ENCODE measurements at places on chromosomes 4 and X. TPM values are rescaled to one million over a fixed set of nuclear protein-coding genes. Genes with fewer than 3 reads are reported as not detected.

DNA sequence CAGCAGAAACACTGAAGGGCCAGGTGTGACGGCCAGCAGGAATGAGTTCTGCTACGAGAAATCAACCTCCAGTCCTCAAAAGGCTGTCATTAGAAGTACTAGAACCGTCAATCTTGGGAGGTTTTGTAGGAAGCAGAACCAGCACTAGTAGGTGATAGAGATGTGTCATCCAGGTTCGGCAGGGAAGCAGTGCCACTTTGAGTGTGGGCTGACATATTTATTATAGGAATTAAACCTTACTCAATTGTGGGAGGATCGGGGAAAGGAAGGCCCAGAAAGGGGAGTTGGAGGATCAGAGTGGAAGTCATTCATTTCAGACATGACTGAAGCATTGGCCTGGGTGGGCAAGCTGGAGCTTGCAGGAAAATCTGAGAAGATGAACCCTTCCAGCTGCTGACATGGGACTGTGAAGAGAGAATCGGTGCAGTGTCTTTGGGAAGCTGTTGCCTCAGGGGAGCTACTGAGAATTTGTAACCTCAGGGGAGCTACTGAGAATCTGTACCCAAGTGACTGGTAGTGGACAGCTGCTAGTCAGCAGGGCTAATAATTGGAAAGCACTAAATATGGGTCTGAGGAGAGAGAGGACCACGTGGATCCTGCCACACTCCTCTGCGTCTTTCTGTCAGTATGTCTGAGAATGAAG is 177.4 kb downstream of the SPRY1 start:
- DNase-seq = no peak

DNA sequence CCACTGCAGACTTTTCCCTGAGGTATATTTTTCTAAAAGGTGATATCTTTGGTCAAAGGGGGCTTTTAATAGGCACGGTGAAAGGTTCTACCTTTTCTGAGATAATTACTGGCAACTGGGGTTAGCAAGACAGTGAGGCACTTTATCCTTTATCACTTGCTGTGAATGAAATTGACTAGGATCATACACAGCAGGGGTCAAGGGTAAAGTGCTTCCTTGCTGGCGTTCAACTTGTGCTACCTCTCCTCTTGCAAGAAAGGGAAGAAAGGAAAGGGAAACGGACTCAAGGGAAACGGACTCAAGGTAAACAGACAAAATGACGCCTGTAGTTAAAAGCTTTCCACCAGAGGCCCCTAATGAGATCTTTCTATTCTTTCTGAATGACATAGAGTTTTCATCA is 78.6 kb upstream of the RAPGEF2 start:
- no peak for DNase-seq

The BEND4 gene
- total RNA-seq = 0.19 TPM

The ART3 gene
- 0.36 TPM for total RNA-seq

The CT45A10 gene
- total RNA-seq = not detected
